ENCODE measurements at places on chromosomes 2 and 18.
A peak's percentile ranks its signal among the peaks of the same experiment; 100 is the strongest.

GRCh38 chr2:50838316-50838715, 193.6 kb downstream of the NRXN1 start:
- no peak for DNase-seq

DNA sequence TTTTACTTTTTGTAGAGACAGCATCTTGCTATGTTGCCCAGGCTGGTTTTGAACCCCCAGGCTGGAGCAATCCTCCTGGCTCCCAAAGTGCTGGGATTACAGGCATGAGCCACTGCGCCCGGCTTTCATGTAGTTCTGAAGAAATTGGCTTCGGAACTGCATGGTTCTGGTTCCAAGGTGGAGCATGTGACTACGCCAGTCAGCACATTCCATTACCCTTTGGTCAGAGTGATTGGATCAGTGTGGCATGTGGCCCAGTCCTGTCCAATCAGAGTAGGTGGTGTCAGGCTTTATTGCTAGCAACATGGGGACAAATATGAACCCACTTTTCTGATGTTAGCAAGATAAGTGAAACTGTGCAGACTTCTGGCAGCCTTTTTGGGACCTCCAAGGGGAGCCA, 16.3 kb upstream of the ATOH8 start:
- peak; percentile 27 for DNase-seq

- DNase-seq, result no peak
Observed at GRCh38 chr18:54135216-54135615, 89.3 kb downstream of the MBD2 start.

- DNase-seq, result no peak
Observed at GRCh38 chr2:8431446-8432125, 250.3 kb upstream of the ID2 start.

DNA sequence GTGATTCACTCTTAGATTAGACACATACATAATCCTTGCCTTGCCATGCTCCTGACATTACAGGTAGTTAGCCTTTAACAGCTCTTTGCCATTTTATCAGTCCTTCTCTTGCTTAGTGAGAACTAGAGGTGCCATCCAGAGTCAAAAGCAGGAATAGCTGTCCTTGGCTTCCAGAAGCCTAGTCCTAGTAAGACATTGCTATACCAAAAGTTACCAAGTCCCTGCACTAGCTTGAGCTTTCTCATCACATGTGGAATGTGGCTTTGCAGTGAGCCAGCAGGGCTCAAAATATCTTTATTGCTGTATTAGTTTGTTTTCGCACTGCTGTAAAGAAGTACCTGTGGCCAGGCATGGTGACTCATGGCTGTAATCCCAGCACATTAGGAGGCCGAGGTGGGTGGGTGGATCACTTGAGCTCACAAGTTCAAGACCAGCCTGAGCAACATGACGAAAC, 104.7 kb upstream of the NOSTRIN start:
- DNase-seq, result peak; percentile 21

DNA sequence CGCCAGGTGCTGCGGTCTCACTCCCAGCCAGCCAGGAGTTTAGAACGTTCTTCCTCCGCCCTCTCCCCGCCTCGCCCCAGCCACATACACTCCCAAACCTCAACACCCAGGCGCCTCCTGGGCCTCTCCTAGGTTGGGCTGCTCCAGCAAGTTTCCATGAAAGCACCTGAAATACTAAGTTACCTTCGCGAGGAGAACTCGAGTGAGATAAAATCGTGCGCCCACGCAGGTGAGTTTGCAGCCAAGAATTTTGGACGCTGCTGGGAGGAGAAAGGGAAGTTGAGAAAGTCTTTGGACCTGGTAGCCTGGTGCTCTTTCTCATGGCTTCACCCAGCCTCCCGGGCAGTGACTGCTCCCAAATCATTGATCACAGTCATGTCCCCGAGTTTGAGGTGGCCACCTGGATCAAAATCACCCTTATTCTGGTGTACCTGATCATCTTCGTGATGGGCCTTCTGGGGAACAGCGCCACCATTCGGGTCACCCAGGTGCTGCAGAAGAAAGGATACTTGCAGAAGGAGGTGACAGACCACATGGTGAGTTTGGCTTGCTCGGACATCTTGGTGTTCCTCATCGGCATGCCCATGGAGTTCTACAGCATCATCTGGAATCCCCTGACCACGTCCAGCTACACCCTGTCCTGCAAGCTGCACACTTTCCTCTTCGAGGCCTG, at the start of gene GPR39:
Gene GPR39 (plus strand): TSS at position 83 of the 673 bp plus-strand sequence.
- DNase-seq, result no peak

GRCh38 chr2:205768341-205768740, 86.0 kb downstream of the NRP2 start:
- DNase-seq, result no peak

DNA sequence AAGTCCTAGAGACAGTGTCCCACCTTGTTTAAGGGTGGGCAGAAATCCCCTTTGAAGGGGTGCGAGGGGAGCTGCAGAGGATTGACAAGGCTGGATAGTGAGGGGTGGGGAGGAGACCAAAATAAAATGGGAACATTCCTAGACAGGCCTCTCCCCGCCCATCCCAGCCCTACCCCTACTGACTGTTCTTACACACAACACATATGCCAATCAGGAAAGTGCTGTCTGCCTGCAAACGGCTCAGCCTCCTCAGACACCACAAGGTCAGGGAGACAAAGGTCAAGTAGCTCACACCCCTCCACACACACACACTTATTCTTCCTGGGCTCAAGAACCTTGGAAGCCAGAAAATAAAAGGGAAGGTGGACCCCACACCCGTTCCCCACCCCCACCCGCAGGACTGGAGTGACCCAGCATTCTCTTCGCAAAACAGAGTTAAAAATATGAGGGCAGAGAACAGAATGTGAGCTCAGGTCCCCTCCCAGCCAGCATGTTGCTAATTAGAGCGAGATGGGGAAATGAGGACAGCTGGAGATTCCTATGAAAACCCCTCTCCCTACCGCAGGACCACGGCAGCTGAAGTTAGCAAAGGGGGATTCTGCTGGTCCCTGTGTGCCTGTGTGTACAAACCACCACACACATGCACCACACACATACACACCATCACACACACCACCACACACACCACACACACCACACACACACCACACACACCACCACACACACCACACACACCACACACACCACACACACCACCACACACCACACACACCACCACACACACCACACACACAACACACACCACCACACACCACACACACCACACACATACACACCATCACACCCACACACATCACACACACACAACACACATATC, 197.8 kb downstream of the TNS1 start:
- DNase-seq, result no peak

- DNase-seq, result no peak
Observed at GRCh38 chr18:31658670-31659575, 25.5 kb downstream of the B4GALT6 start.

DNA sequence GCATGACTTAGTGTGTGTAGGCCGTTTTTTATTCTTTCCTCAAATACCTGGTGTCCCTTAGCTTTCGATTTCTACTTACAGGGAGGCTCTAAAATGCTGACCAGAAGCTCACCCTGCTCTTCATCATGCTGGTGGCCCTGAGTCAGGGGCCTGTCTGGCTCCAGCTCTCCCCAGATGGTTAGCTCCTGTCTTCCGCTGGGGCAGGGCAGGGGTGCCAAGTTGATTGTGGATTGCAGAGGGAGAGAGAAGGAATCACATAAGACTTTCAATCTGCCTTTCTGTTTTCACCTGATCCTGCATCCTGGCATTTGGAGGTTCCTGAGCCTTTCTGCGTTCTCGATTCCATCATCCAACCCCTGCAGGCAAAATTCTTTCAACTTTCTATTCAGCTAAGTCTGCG, 4.2 kb downstream of the CIB4 start:
- no peak for DNase-seq

- no peak for DNase-seq
Observed at GRCh38 chr18:8868779-8869415, 163.5 kb downstream of the MTCL1 start.

DNA sequence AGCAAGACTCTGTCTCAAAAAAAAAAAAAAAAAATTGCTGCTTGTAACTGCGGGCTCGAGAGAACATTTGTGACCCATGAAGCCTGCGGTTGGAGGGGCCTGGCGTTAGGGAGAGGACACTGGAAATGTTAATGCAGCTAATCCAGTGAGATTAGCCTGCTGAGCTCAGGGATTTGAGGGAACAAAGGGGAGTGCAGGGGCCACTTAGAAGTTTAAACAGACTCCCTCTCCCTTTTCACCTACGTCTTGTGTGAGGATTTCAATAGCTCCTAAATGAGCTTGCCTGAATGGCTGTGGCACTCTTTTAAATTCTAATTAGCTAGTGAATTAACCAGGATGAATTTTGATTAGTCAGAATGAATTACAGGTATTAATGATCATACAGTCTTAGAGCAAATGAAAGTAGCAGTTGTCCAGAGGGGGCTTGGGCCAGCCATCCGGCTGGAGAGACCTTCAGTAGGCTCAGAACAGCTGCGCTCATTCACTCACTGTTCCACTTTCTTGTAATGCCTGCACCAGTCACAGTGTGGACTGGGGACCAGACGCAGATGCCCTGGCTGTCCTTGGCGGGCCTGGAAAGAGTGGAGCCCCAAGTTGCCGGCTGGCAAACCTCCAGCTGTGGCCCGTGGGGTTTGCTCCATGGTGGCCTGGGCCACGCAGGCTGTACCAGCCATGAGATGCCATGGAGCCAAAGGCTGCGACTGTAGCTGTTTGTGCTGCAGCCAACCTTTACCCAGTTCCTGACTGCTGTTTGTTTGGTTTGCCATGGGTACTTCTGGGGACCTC, 20.8 kb downstream of the LDLRAD4 start:
- DNase-seq, result peak; percentile 50

DNA sequence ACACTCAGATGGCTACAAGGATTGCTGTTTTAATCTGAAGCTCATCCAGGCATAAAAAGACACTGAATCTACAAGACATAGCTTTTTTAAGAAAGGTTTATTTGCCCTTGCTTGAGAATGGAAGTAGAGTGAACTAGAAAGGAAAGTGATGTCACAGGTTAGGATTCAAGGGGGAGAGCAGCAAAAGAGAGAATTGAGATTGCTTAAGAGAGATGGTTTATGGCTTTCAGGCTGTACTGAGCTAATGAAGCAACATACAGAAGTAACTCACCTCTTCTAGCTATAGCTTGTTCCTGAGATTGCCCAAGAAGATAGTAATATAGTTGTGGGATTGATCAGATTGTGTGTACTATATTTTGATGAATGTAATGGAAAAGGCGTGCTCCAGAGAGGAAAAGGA, 26.1 kb upstream of the ACVR2A start:
- DNase-seq, result no peak

- no peak for DNase-seq
Observed at GRCh38 chr2:237075749-237076599, 9.7 kb upstream of the COPS8 start.

GRCh38 chr18:12960395-12960794, 12.6 kb downstream of the SEH1L start:
- DNase-seq, result no peak

GRCh38 chr2:188659656-188660406, 314.3 kb upstream of the COL3A1 start:
- no peak for DNase-seq

GRCh38 chr2:110219496-110220189, 7.3 kb upstream of the MTLN start:
- DNase-seq, result no peak

DNA sequence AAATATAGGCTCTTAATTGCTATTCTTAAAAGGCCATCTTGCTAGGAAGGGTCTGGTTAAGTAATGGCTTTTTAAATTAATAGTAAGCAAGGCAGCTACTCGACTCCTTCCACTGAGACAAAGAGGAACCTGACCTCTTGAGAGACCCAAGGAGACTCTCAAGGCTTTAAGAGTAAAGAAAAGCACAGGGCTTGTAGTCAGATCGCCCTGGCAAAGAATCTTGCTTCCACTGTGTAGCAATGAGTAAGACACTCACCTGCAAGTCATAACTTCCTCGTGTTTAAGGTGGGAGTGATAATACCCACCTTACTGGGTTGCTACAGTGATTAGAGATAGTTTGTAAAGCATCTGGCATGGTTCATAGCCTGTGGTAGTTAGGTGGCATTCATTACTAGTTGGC, 274.5 kb downstream of the TSN start:
- no peak for DNase-seq

- DNase-seq, result no peak
Observed at GRCh38 chr2:196884368-196884767, 42.1 kb downstream of the PGAP1 start.

DNA sequence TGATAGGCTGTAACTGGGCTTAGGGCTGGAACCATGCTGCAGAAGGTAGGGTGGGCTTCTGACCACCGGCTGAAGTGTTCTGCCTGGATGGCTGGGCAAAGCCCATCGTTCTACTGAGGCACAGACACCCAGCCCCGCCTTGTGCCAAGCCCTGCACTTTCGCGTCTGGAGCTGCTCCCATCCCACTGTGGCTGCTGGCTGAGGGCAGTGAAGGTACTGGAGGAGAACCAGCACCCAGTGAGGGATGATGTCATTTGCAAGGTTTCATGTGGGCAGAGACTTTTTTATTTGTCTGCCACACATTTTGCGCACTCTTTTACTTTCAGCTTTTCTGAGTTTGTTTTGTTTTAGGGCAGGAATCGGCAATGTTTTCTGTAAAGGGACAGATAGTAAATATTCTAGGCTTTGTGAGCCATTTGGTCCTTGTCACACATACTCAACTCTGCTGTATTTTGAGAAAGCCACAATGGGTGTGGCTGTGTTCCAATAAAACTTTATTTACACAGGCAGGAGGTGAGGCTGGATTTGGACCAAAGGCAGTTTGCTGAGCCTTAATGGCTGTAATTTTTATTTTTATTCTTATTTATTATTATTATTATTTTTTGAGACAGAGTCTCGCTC, 85.6 kb downstream of the ASB1 start:
- DNase-seq, result no peak

GRCh38 chr2:72198532-72199241, 51.0 kb upstream of the CYP26B1 start:
- DNase-seq, result no peak

DNA sequence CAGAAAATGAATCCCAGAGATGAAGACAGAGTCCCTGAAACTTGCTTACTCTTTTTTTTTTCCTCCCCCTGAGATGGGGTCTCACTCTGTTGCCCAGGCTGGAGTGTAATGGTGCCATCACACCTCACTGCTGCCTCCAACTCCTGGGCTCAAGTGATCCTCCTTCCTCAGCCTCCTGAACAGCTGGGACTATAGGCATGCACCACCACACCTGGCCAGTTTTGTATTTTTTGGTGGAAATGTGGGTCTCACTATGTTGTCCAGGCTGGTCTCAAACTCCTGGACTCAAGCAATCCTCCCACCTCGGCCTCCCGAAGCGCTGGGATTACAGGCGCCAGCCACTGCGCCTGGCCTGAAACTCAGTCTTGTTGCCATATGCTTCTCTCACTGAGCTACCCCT, 27.8 kb downstream of the IGFBP2 start:
- no peak for DNase-seq

- DNase-seq, result no peak
Observed at GRCh38 chr2:58215429-58215828, 25.7 kb downstream of the FANCL start.

DNA sequence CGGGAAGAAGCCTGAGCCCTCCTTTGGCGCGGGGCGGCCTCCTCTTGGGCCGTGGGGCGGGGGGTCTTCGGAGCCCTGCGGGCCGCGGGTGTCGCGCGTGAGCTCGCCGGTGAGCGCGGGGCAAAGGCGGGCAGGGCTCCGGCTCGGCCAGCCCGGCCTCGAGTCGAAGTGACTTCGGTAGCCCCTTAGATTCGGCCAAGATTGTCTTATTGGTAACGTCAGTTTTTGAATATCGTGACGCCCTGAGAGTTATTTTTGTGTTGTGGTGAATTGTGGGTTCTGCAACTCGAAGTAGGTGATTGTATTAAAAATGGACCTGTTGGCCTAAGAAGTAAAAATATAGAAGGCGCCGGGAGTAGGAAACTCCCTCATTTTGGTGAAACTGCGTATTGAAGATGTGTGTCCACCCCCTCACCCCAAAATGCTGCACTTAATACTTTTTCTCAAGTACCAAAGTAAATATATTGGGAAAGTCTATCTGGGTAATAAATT, 669 bp downstream of the MARCHF7 start:
- no peak for DNase-seq

- DNase-seq, result no peak
Observed at GRCh38 chr2:10366601-10367270, 64.0 kb downstream of the HPCAL1 start.

All from ELF-1 (cell line).